Nephron progenitor cell (in vitro differentiated cells): ENCODE measurements at places on chromosomes 16 and 17.
A peak's percentile ranks its signal among the peaks of the same experiment; 100 is the strongest.

- no peak for DNase-seq
Measured at GRCh38 chr16:3789375-3790099, 72.2 kb upstream of the TRAP1 start.

DNA sequence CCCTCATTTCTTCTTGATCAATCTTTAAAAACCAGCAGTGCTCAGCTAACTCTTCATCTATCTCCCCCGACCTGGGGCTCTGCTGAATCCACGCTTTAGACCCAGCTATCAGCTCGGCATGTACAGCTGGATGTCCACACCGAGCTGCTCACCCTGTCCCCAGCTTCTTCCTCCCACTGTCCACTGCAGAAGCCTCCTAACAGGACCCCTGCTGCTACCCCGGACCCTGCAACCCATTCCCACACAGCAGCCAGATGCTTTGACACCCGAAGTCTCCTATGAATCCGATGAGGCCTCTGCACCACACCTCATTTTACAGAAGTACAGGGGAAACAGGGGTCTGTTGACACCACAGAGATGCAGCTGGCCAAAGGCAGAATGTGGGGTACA is 13.8 kb downstream of the GCGR start:
- no peak for DNase-seq

DNA sequence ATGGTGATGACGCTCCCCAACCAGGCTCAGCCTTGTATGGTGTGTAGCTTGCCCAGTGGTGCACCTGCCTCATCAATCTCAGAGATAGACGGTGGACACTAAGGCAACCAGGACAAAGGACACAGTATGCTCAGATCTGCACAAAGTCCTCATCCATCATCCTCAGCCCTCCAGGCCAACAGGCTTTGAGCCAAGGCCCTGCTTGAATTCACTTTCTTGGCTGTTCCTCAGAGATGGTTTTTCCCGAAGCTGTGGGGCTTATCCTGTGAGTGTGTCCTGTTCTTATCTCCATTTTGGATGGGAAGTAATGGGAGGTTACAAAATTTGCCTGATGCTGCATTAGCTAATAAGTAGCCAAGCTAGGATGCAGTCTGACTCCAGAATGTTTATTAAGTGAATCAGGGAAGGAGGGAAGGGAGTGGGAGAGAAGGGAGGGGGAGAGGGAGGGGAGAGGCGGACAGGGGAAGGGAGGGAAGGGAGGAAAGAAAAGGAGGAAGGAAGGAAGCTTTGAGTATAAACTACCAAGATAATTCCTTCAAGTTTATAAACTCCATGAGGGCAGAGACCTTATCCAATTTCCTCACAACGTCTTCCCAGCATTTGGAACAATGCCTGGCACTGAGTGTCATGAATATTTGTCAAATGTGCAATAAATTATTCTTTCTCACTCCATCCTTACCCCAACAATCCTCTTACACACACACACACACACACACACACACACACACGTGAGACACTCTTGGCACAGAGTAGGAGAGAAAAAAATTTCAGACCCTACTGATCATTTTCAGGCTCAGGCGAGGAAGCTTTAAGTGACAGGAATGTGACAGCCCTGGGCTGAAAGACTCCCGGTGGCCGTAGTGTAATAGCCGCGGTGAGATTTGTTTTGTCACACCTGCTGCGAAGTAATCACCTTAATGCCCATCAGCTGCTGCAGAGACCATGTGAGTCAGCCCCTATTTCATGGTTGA is 84.3 kb downstream of the BMERB1 start:
- no peak for DNase-seq

DNA sequence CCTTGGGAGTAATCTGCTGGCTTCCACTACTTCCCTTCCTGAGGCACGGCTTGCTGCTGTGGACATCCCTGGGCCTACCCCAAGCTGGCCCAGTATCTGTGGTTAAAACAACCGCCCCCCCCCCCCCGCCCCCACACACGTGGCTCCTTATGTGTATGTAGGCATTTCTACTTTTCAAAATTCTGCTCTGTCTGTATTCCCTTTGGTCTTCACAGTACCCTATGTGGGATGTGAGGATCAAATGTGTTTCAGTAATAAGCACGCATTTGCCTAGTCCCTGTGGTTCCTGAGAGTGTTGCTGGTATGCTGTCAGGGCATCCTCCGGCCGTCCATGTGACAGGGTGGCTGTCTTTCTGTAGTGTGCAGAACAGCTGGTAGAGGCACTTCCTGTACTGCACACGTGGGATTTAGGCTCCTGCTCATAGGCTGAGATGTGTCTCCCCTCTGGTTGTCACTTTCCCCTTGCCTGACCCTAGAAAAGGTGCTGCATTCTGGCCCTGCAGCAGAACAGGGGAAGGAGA is 2.2 kb downstream of the NT5M start:
- peak; percentile 19 for DNase-seq

DNA sequence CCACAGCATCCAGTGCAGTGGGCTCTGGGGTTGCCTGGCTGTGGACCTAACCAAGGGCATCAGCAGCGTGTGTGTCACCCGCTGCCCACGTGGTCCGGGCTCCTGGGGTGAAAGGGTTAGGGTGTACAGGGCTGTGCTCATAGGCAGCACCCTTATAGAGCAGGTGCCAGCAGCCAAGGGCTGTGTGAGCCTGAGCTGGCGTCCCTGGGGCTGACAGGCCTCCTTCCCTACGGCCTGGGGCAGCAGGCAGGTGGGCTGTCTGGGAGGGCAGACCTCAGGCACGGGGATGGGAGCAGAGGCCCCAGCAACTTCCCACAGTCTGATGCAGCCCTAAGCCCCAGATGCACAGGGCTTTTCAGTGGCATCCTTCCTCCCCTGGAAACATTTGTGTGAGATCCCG is 13.9 kb downstream of the CD300A start:
- no peak for DNase-seq

- no peak for DNase-seq
Measured at GRCh38 chr17:63774969-63775265, 947 bp downstream of the DDX42 start.

- no peak for DNase-seq
Measured at GRCh38 chr17:70344386-70345060, 175.2 kb downstream of the KCNJ2 start.

DNA sequence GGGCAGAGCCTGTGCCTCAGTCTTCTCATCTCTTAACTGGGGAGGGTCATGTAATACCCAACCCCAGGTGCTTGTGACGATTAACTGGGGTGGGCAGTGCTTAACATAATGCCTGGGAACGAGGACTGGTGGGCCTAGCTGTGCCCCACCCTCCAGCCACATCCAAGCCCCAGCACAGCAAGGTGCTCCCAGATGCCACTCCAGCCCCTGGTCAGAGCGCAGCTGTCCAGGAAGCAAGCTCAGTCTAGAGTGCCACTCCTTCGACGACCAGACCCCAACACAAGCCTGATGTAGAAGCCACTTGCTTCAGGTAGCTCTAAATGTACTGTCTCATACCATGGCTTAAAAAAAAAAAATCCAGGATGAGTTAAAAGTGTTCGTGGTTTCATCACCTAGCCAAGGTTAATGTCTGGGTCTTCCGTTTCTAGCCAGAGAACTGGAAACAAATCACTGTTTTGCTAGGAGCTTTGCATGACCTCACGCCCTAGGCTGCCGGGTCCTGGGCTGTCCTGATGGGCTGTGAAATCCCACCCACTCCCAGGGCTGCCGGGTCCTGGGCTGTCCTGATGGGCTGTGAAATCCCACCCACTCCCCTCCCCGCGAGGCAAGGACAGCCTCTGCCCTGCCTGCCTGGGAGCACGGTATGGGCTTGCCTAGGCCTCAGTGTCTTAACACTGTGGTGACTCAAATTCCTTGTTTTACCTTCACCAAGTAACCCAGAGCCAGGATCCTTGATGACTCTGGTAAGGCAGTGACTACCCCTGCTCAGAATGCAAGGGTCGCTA is 7.7 kb downstream of the MIEF2 start:
- DNase-seq, result peak; percentile 63

GRCh38 chr17:29039764-29040598 is 3.0 kb upstream of the PIPOX start:
- no peak for DNase-seq

DNA sequence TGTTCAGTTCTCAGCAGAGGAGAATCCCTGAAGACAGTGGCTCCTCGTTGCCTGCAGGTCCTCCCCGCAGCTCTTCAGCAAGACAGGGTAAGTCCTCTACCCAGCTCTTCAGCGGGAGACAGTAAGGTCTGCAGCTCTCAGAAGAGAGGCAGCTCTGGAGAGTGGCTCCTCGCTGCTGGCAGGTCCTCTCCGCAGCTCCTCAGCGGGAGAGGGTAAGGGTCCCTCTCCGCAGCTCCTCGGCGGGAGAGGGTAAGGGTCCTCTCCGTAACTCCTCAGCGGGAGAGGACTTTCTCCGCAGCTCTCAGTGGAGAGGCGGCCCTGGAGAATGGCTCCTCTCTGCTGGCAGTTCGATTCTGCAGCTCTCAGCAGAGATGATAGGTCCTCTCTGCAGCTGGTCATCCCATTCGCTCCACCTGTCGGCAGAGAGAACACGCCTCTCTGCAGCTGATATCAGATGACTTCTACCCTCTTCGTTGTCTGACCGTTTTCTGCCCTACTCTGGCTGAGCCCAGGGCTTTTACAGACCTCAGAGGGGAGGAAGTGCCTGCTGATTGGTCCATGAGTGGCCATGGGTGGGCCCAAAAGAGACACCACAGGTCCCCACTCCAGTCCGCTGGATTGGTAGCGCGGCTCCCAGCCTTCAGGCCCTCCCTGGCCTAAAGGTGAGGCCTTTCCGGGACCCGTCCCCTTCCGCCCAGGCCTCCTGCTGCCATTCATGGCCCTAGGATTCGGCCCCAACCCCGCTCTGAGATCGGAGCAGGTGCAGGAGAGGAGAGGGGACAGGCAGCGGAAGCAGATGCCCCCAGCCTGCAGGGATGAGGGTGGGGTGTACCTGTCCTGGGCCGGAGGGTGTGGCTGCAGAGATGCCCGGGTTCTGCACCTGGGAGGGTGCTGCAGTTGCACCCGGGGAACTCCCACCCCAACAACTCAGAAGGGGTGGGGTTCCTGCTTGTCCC is 11.9 kb upstream of the SHCBP1 start:
- DNase-seq, result peak; percentile 33

- no peak for DNase-seq
Measured at GRCh38 chr17:73205459-73205961, 12.7 kb downstream of the COG1 start.

DNA sequence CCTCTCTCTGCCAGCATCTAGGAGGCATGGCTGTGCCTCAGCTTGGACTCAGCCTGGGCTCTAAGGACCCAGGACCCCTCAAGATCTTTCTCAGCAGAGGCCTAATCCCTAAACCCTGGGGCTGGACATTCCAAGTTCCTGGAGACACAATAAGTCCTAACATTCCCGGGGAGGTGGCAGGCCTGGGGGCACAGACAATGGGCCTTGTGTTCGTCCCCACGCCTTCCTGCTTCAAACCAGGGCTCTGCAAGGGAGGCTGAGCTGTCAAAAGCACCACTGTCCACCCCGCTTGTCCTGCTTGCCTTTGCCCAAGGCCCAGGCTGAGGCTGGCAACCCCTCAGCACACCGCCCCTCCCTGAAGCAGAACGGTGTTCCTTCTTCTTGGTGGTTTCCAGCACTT is 13.7 kb downstream of the SDK2 start:
- no peak for DNase-seq

DNA sequence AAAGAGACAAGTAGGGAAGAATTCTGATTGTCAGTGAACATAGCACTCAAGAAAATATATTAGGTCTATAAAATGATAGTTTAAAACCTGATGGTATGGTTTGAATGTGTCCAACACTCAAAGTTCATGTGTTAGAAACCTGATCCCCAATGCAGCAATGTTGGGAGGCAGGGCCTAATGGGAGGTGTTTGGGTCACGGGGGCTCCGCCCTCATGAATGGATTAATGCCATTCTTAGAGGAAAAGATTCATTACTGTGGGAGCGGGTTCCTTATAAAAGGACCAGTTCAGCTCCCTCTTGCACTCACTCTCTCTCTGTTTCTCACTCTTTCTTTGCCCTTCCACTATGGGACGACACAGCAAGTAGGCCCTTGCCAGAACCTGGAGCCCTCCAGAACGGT is 41.5 kb upstream of the SLC47A1 start:
- DNase-seq, result peak; percentile 26

DNA sequence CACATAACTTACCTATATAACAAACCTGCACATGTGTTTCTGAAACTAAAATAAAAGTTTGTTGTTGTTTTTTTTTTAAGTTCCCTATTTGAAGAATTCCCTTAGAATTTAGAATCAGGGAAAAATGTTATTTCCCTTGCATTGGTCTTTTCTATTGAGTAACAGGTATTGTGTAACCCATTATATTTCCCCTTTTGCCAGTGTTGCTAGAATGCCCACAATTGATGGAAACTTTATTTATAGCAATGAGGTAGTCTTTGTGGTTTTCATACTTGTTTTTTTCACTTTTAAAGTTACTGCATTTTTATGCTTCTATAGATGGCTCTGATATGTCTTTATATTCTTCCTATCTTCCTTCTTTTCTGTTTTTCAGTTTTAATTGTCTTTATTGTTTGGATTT is 3.9 kb downstream of the NLRP1 start:
- DNase-seq, result no peak

GRCh38 chr16:67240506-67240905 is 6.8 kb downstream of the FHOD1 start:
- DNase-seq, result no peak

- no peak for DNase-seq
Measured at GRCh38 chr17:78438694-78439325, 60.4 kb downstream of the PGS1 start.

- no peak for DNase-seq
Measured at GRCh38 chr17:68512960-68513474, 787 bp downstream of the PRKAR1A start.

DNA sequence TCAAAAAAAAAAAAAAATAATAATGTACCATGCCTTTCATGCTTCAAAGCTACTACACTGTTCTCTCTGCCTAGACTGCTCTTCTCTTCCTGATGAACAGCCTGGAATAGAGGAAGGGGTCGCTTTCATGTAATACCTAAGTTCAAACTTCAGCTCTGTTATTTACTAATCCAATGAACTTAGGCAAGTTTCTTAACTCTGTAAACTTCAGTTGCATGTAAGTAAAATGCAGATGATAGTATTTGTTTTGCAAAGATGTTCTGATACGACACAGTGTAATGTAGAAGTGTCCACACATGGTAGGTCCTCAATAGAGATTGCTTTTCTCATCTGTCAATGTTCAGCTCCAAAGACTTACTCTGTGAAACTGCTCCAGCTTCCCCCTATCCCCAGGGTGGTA is 6.6 kb downstream of the COA3 start:
- DNase-seq, result no peak

DNA sequence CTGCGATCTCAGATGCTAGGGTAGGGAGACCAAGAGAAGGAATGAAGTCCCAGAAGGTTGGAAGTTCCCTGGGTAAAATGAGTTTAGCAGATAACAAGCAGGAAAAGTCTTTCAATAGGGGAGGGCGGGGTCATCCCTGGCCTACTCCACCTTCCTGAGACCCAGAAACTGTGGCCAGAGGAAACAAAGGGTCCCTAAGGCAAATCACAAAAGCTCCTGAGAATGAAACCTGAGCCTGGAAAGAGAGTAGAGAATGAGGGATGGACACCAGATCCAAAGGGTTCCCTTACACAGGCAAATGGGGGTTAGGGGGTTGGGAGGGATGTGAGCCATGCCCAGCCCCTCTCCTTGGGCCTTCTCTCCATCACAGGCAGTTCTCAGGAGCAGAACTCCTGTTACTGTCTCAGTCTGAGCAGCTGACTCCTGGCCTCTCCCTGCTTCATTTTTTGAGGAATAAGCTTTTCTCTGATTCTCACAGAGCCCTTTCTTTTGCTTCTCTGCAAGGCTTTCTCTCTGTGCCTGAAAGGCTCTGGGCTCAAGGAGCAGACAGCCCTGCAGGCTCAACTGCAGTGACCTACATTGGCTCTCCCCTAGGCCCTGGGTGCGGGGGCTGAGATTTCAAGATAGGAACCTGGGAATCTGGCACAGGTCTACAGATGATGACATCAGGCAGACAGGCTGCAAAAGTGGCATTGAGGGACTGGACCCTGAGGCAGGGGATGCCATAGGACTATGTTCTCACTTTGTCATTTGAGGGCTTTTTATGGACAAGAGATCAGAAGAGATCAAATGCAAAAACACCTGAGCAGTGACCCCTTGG is 9.8 kb upstream of the NR1D1 start:
- no peak for DNase-seq
